ENCODE measurements at places on chromosomes 4 and X.

GRCh38 chr4:143782521-143782920, 82.0 kb upstream of the FREM3 start:
- H3K36me3 ChIP-seq = no peaks in the 10 kb centered on the region
- no peak overlapping the region for H3K4me3 ChIP-seq
- H3K27ac ChIP-seq = no peak overlapping the region
- H3K4me1 ChIP-seq = no peaks in the 10 kb centered on the region

- H3K27ac ChIP-seq = no peak overlapping the region
- H3K36me3 ChIP-seq = no peaks in the 10 kb centered on the region
- no peaks in the 10 kb centered on the region for H3K27me3 ChIP-seq
- DNase-seq = no peak
Observed at GRCh38 chr4:172596206-172596605, 572.4 kb upstream of the GALNT7 start.

DNA sequence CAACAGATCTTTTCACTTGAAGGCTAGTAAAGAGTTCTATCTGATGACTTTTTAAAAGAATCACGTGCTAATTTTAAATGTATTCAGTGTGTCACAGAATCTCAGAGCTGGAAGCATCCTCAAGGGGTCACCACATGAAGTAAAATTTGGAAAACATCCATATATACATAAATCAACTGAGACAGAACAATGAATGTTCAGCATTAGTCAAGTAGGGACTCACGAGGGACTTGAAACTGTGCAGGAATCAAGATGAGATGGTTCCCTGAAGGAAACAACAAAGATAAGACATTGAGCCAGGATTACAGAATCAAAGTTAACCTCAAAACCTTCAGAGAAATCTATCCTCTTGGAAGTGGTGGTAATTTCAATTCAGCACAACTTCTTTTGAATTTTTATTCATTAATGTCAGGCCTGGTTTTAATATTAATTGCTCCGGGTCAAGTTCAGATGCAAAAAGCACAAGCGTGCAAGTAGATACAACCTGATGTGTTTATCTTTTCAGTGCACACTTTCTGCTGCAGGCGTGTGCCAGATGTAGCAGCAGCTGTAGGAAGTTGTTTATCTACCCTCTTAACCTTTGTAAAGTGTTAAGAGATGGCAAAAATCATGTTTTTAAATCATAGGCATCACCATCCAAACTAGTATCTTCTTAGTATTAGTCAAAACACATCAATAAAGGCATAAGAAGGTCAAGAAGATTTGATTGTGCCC, 87.7 kb upstream of the SRD5A3 start:
- no peaks in the 10 kb centered on the region for H3K36me3 ChIP-seq
- H3K4me1 ChIP-seq = no peaks in the 10 kb centered on the region
- no peak overlapping the region for H3K4me3 ChIP-seq
- DNase-seq = no peak
- no peaks in the 10 kb centered on the region for H3K27me3 ChIP-seq
- H3K27ac ChIP-seq = no peak overlapping the region

DNA sequence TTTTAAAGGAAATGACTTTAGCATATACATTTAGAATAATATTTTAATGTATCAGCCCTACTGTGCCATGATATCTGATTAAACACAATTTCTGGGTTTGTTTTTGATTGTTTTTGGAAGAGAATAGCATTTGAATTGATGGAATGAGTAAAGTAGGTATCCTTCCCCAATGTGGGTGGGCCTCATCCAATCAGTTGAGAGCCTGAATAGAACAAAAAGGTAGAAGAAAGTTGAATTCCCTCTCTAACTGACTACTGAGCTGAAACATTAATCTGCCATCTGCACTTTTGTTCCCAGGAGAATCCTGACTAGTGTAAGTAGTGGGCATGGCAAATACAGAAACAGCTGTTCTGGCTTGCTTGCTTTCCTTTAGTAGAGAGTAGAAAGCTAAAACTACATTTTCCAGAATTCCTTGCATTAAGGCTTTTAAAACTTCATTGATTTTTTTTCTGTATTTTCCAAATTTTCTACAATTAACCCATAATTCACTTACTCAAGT, 9.7 kb upstream of the SEC24D start:
- DNase-seq = no peak
- H3K4me3 ChIP-seq = no peak overlapping the region
- H3K4me1 ChIP-seq = no peaks in the 10 kb centered on the region
- H3K27ac ChIP-seq = no peak overlapping the region

- no peak overlapping the region for H3K27ac ChIP-seq
- no peak overlapping the region for H3K4me3 ChIP-seq
- no peaks in the 10 kb centered on the region for H3K36me3 ChIP-seq
- DNase-seq = no peak
- no peaks in the 10 kb centered on the region for H3K27me3 ChIP-seq
Observed at GRCh38 chrX:146056511-146057081, 239.0 kb downstream of the SLITRK2 start.

GRCh38 chrX:132778917-132779316, 179.5 kb downstream of the HS6ST2 start:
- H3K36me3 ChIP-seq = no peaks in the 10 kb centered on the region
- H3K4me1 ChIP-seq = no peaks in the 10 kb centered on the region
- no peak for DNase-seq
- no peak overlapping the region for H3K4me3 ChIP-seq

GRCh38 chr4:113290666-113291065, 241.2 kb downstream of the ANK2 start:
- no peak for DNase-seq
- H3K4me1 ChIP-seq = no peaks in the 10 kb centered on the region
- H3K27me3 ChIP-seq = no peaks in the 10 kb centered on the region
- H3K36me3 ChIP-seq = no peaks in the 10 kb centered on the region

Data from left lung (tissue), 14 donors.